ENCODE measurements at places on chromosomes 13 and 19.

DNA sequence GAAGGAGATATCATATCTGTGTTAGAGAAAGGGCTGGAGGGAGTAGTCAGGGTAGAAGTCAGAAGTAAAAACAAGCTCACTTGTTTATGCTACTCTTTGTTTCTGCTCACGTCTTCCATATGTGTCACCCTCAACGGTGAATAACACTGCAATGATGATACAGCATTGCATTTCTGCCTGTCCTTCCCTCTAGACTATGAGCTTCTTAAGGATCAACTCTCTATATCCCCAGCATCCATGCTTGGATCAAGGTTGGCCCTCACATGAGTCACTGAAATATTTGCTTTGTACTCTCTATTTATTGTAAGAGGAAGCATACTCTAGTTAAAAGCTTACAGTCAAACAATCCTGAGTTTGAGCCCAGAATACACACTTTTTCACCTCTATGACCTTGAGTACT, 406.0 kb downstream of the RFC3 start:
- DNase-seq: no peak
- H3K4me3 ChIP-seq: no peak overlapping the region
- no peak overlapping the region for H3K27ac ChIP-seq
- no peaks in the 10 kb centered on the region for H3K27me3 ChIP-seq
- no peaks in the 10 kb centered on the region for H3K4me1 ChIP-seq

DNA sequence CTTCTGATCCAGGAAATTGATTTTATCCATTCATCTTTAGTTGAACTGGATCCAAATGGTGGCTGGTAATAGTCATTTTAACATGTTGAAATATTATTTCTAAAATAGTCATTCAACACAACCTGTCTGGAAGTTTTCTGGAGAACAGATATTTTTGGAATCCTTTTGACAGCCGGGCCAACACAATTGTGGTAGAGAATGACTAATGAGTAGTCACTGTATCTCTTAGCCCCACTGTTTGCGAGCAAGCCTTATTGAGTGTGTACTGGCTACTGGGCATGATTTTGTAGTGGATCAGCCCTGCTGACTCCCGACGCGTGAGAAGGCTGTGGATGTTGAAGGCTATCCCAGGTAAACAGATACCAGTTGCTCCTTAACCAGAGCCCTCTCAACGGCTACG, 383.4 kb downstream of the ZNF536 start:
- H3K4me1 ChIP-seq: no peaks in the 10 kb centered on the region
- H3K27me3 ChIP-seq: no peaks in the 10 kb centered on the region
- no peak for DNase-seq
- no peak overlapping the region for H3K4me3 ChIP-seq
- H3K36me3 ChIP-seq: no peaks in the 10 kb centered on the region
- H3K27ac ChIP-seq: no peak overlapping the region

DNA sequence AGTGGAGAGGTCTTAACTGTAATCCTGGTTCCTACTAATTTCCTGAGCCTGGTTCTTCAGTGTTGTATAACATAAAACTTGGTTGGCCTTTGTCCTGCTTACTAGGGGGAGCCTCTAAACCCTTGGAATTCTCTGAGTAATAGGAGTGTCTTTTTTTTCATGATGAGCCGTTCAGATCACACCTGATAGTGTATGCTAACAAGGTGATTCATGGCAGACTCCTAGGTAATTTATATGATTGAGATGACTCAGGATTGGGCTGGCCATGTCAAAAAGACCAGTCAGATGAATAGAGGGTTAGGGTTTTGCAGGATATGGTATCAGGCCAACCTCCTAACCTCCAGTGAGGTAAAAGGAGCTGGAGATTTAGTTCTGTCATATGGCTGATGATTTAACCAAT, 135.8 kb upstream of the KLF12 start:
- no peak for DNase-seq
- H3K27me3 ChIP-seq: no peaks in the 10 kb centered on the region
- H3K4me3 ChIP-seq: no peak overlapping the region
- no peak overlapping the region for H3K27ac ChIP-seq
- H3K4me1 ChIP-seq: no peaks in the 10 kb centered on the region

GRCh38 chr19:6963244-6963852, 57.9 kb downstream of the MBD3L2B start:
- no peak overlapping the region for H3K4me3 ChIP-seq
- H3K27me3 ChIP-seq: peaks cover 33% of the 10 kb centered on the region
- no peaks in the 10 kb centered on the region for H3K4me1 ChIP-seq
- no peak for DNase-seq
- no peaks in the 10 kb centered on the region for H3K36me3 ChIP-seq

GRCh38 chr13:84131249-84131648, 249.0 kb upstream of the SLITRK1 start:
- no peaks in the 10 kb centered on the region for H3K27me3 ChIP-seq
- H3K36me3 ChIP-seq: no peaks in the 10 kb centered on the region
- H3K4me3 ChIP-seq: no peak overlapping the region
- DNase-seq: no peak
- H3K27ac ChIP-seq: no peak overlapping the region

DNA sequence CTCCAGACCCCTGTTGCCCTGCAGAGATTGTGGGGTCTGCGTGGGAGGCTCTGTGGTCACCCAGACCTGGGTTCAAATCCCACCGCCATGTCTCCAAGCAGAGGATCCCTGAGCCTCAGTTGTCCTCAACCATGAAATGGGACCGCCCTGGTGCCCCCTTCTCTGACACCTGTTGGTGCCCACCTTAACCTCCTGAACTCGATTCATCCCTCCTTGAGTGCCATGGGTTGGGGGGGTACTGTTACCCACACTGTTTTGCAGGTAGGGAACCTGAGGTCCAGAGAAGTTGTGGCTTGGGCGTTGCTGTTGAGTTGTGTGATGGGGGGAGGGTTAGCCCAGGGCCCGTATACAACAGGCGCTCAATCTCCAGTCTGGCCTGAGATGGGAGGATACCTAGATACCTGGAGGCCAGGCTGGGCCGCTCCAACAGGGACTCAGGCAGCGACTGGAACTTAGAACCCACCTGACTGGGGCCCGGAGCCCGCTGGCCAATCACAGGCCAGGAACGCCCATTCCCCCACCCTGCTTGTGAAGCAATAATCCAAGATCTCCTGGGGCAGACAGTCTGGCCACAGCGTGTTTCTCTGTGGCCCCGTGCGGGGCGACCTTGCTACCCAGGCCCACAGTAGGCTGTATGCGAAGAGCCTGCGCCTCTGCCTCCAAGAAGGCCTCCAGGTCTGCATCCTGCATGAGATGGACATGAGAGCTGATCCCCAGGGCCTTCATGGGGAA, 2.8 kb downstream of the ARID3A start:
- no peak overlapping the region for H3K4me3 ChIP-seq
- no peaks in the 10 kb centered on the region for H3K27me3 ChIP-seq
- DNase-seq: no peak
- no peak overlapping the region for H3K27ac ChIP-seq
- H3K4me1 ChIP-seq: no peaks in the 10 kb centered on the region

DNA sequence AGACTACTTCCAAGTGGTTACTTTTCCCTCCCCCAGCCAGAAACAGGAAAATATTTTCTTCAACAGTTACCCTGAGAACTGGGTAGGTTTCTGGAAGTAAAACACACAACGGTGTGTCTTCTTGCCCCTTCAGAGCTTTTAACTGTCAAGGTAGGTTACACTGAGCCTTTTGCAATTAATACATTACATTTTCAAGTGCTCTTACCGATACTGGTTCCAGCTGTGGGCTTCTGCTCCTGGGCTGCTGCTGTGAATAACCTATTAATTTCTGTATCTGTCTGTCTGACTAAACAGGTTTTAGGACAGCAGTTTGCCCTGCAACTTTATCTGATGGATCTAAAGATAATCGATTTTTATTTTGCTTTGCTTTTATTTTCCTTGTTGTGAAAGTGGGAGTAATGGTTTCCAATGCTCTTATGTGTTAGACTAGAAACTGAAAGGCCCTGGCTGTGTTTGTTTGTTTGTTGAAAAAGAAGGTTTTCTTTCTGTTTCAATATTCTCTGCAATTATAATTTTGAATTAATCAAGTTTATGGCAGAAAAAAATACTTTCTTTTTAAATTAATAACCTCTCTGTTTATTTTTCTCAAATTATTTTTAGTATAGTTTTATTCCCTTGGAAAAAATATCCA, 196.7 kb upstream of the SLITRK6 start:
- no peaks in the 10 kb centered on the region for H3K27me3 ChIP-seq
- no peaks in the 10 kb centered on the region for H3K4me1 ChIP-seq
- no peak for DNase-seq
- no peak overlapping the region for H3K27ac ChIP-seq

DNA sequence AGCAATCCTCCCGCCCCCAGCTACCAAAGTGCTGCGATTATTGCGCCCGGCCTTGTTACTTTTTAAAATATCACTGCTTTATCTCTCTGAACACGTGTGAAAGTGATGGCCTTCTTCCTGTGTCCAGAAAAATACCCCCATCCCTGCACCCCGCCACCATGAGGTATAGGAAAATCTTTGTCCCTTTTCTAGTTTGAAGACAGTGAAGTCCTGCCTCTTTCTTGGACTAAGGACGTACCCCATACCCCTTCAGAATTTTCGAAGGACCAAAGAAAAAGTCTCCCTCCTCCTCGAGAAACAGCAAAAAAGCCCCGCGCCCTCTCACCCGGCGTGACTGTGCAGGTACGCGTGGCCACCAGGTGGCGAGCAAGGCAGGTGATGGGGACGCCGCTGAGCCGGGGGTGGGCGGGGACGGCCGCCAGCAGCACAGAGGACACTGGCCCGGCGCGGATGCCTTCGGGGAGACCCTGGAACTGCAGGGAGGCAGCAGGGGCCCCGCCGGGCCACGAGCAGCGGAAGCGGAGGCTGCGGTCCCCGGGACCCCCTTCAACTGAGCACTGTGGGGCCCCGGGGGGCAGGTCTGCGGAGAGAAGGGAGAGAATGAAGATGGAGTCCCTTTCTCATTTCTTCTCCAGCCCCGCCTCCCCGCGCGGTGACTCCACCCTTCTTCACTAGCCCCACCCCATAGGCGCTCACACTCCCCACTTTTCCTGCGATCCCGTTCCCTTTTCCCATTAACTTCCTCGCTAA, 3.2 kb downstream of the VSIG10L start:
- H3K4me1 ChIP-seq: peaks cover 21% of the 10 kb centered on the region
- peak overlapping the region; percentile 84 for H3K4me3 ChIP-seq
- no peak overlapping the region for H3K27ac ChIP-seq
- no peaks in the 10 kb centered on the region for H3K36me3 ChIP-seq

DNA sequence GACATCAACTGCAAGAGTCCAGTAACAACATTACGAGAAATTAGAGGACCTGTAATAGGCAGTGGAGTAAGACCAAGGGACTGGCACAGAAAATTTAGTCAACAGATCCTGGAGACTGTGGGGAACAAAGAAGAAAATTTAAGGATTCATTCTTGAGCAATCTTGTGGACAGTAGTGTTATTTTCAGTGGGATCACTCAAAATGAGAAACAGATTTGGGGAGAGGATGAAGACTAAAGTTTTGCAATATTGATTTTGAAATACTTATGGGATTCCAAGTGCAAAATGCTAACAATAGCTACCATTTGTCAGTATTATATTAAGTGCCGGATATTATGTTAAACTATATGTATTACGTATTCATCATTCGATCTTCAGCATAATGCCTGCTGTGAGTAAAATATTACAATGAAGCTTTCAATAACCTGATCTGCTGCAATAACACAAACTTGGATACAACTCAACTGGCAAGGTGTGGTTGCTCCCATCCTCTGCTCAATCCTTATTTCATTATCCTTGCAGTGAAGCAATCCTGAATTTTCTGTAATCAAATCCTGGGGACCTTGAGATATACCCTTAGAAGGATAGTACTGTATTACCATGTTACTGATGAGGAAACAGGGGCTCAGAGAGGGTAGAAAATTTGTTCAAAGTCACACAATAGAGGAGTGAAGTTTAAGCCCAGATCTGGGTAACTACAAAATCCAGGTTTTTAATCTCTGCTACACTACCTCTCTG, 84.2 kb downstream of the SACS start:
- no peak for DNase-seq
- no peak overlapping the region for H3K4me3 ChIP-seq
- H3K27me3 ChIP-seq: no peaks in the 10 kb centered on the region
- H3K27ac ChIP-seq: no peak overlapping the region
- no peaks in the 10 kb centered on the region for H3K36me3 ChIP-seq

GRCh38 chr13:48112896-48113755, 18.2 kb upstream of the MED4 start:
- H3K4me1 ChIP-seq: no peaks in the 10 kb centered on the region
- no peaks in the 10 kb centered on the region for H3K27me3 ChIP-seq

DNA sequence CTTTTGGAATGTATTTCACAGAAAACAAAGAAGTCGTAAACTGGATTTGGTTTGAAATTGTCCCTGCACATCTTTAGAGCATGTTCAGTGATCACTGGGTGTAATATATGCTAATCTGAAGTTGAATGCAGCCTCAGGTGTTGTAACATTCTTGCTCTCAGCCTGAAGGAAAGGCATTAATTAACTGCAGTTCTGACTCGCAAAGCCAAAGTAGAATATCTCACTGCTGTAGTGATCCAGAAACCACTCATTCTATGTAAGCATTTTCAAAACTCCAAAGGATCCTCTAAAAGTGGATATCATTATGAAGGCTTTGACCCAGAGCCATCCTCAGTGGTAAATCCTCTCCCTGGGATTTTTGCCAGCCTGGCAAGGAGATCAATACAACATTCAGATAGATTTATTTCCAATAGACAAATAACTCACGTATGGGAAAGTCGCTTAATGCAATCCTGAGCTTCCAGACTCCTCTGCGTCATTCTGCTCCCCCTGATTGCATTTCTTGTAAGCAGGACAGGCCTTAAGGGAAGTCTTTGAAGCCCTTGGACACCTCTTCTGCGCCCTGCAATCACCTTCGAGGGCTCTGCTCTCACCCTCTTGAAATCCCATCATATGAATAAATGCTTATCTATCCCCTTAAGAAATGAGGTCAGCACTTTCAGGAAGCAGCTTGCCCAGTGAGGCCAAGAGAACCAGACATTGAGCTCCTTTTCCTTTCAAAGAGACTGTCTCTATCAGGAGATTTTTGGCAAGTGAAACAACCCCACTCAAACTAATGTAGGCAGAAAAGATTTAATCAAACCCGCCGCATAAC, 301.7 kb upstream of the NBEA start:
- no peaks in the 10 kb centered on the region for H3K36me3 ChIP-seq
- H3K27ac ChIP-seq: no peak overlapping the region
- DNase-seq: no peak
- H3K4me3 ChIP-seq: no peak overlapping the region

GRCh38 chr13:110232756-110233155, 74.2 kb downstream of the COL4A1 start:
- no peak for DNase-seq
- H3K27me3 ChIP-seq: no peaks in the 10 kb centered on the region
- no peaks in the 10 kb centered on the region for H3K36me3 ChIP-seq
- no peak overlapping the region for H3K27ac ChIP-seq

GRCh38 chr13:27053902-27054595, 117.6 kb downstream of the USP12 start:
- H3K4me3 ChIP-seq: no peak overlapping the region
- DNase-seq: peak; percentile 95
- H3K27me3 ChIP-seq: no peaks in the 10 kb centered on the region
- H3K36me3 ChIP-seq: no peaks in the 10 kb centered on the region
- peaks cover 45% of the 10 kb centered on the region for H3K4me1 ChIP-seq
- peak overlapping the region; percentile 83 for H3K27ac ChIP-seq

- H3K4me1 ChIP-seq: no peaks in the 10 kb centered on the region
- peaks cover 8% of the 10 kb centered on the region for H3K27me3 ChIP-seq
- H3K36me3 ChIP-seq: no peaks in the 10 kb centered on the region
- H3K4me3 ChIP-seq: no peak overlapping the region
- no peak overlapping the region for H3K27ac ChIP-seq
These were observed 46.5 kb upstream of the RCBTB2 start for GRCh38 chr13:48579165-48579918.

Measured in PC-9 (cell line).